NCI-H1436 (cell line): ENCODE measurements at places on chromosomes 1 and 21.

GRCh38 chr1:53107570-53108322, 34.7 kb downstream of the SLC1A7 start:
- no peak for DNase-seq

DNA sequence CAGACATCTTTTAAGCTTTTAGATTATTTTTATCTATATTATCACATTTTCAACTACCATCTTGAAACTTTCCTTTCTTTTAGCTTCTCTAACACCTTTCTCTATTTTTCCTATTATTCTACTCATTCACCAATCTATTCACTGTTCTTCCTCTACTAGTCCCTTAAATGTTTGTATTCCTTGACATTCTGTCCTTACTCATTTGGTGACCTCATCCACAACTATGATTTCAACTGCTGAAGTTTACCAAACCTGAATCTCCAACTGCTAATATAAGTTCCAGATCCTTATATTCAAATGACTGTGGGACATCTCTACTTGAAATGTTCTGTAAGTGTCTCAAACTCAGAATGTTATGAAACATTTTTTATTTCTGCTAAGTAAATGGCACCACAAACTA, 49.2 kb downstream of the TUT4 start:
- no peak for DNase-seq

DNA sequence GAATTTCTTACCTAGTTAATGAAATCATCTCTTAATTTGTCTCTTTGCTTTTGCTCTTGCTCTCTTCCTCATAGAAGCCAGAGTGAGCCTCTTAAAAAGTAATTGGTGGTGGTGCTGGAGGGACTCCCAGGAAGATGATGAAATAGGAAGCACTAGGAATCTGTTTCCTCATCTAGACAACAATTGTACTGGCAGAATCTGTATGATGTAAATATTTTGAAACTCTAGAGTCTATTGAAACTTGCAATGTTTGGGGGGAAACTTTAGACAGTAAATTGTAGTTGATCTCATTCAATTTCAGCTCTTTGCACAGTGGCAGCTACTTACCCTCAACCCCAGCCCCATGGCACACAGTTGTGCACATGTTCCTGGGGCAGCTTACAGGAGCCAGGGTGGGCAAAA, 10.6 kb downstream of the RGSL1 start:
- DNase-seq: no peak

GRCh38 chr1:103509250-103509649, 16.2 kb upstream of the RNPC3 start:
- DNase-seq: no peak

- DNase-seq: no peak
Observed at GRCh38 chr1:65469889-65470340, 49.4 kb downstream of the LEPR start.

DNA sequence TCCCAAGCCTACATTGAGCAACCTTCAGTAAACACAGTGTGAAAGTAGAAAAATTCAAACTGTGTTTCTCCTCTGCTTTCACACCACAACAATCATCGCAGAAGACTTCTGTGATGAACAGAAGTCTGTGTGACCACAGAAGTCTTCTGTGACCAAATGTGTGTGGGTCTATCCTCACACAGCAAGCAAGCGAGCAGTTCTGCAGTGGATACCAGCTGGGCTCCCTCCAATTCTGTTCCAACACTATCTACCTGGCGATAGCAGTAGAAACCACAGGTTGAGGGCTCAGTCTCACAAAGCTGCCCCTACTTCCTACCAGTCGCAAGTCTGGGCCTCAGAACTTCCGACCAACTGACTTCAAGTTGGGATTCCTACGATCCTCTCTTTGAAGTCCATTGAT, 21.0 kb upstream of the RAP1A start:
- no peak for DNase-seq

DNA sequence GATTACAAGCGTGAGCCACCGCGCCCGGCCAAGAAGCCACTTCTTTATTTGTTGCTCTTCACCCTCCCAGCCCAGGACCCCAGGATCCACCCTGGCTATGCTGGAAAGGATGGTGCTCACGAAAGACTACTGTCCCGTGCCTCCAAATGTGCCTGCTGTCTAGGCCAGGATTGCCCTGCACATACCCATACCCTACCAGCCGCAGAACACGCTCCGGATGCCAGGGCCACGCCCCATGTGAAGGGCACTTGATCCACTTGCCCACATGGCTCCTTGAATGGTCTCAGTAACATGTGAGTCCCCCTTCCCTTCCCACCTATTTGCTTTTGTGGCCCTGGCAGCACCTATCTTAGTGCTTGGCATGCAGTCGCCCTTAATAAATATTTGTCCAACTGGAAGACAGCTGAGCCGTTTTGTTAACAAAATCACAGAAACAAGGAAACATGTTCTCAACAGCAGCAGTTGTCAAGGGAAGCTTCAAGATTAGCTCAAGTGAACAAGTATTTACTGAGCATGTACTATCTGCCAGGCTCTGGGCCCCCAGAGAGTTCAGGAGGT, 13.8 kb upstream of the UBXN10 start:
- no peak for DNase-seq

DNA sequence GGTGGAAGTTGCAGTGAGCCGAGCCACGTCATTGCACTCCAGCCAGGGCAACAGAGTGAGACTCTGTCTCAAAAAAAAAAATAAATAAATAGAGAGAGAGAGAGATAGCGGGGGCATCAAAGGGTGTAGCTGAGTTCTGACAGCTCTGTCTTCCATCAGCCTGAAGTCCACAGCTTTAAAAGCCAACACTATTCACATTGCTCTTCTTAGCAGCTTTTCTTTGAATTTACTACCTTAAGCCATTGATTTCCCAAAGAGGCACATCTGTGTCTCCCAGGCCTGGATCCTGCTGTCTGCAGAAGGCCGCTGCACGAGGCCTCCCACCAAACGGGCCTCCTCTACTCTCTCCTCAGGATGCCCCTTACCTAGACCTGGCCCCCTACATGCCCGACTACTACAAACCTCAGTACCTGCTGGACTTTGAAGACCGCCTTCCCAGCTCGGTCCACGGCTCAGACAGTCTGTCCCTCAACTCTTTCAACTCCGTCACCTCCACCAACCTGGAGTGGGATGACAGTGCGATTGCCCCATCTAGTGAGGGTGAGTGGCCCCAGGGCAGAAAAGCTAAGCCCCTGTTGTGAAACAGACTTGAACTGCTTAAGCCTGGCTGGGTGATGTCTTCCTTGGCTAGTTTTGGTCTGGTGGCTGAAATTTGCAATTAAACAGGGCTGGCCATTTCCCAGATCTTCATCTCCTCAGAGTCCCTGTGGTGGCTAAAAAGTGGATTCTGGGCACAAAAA, 16.5 kb upstream of the SLC25A34 start:
- no peak for DNase-seq

DNA sequence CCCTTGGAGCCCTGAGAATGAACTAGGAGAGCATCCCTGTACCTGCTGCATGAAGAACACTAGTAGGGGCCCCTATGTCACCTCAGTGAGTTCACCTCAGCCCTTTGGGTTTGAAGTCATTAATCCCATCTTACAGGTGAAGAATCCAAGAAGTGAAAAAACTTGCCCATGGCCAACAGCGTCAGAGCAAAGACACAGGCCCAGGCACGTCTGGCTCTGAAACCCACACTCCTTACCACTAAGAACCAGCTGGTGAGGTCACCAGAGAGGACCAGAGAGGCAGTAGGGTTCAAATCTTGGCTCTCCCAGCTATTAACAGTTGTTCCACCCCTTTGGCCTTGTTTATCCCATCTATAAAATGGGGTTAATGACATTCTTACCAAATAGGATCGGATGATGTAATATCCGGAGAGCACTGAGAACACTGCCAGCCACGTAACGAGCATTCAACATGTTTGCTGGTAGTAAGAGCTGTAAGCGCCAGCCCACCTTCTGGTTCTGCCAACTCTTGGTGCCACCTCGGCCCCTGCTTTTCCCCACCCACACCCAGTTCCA, 8.8 kb downstream of the MATN1 start:
- DNase-seq: no peak

- no peak for DNase-seq
Observed at GRCh38 chr1:229631148-229631547, 5.1 kb downstream of the URB2 start.

GRCh38 chr1:35854989-35855700, 27.9 kb upstream of the AGO1 start:
- DNase-seq: no peak

DNA sequence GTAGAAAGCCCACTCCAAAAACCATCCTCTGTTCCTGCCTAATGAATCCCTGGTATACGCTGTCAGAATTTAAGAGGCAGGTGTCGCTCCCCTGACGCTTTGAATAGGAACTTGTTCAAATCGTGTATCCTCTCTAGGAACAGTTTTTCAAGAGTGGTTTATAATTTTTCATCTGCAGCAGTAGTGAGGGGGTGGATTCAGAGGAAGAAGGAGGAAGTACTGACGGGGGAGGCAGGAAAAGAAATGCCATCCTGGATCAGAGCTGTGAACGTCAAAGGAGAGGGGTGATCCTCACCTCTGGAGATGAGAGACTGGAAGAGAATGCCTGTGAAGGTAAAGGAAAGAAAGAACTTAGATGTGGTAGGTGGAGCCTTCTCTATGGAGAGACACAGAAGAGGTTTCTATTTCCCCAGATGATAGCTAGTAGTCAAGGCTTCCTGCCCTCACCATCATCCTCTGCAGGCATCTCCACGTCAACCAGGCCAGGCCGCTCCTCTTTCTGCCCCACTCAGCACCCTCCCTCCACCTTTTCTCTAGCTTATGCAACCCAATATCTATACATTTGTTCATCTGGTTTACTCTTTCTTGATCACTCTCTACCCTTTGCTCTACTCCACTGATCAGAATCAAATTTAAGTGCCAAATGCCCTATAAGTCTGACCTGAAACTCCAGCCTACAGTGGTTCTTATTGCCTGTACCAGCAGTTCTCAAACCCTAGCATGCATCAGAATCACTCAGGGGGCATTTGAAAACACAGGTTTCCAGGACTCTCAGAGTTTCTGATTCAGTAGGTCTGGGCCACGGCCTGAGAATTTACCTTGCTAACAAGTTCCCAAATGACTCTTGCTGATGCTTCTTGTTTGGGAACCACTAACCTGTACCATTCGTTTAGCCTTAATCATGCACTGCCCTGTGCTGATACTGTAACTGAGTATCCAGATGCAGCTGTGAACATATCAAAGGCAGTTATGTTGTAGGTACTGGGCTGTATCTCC, 13.1 kb upstream of the BCL9 start:
- no peak for DNase-seq

DNA sequence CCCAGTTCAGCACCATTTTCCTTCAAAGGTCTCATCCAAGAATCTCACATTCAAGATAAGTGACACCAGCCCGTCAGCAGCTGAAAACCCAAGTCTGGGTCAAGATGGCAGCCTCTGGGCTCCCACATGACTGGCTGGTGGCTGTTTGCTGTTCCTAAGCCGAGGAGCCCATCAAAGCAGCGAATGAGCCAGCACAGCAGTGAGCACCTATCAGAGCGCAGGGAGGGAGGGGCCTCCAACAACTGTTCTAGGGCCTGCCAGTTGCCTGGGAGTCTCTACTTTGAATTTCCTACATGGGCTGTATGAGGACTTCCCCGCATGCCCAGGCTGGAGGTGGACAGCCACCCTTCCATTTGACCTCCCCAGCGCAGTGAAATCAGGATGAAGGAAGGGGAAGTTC, 102.7 kb downstream of the ADARB1 start:
- DNase-seq: no peak

DNA sequence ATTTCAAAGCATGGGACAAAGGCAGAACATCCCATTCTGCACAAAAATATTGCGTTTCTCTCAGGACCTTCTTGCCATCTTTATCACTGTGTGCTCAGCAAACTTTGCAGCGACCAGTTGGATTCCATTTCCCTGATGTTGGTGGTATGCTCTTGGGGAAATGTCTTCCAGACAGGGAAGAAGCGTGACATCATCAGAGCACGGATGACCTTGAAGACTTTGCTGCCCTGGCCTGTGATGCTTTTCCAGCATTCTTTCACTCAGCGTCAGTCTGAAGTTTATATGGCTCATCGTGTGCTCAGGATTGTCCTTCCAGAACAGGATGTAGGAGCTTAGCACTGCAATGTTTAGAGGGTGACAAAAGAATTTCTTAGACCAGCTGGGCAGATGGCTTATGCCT, 131.4 kb upstream of the F3 start:
- DNase-seq: no peak

DNA sequence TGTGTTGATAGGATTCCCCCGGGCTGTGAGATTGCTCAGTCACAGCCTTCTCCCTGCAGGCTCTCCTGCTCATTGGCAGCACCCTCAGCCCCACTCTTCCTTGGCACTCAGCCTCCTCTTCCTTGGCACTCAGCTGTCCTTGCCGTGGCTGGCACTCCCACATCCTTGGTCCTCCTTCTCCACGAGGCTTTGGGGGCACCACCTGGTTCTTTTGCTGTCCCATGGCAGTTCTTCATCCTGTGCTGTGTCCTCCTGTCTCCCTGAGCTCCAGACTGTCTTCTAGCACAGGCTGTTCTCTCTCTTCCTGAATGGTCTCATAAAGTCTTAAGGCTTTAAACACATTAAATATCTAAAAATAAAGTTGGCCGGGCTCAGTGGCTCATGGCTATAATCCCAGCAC, 27.0 kb downstream of the PKNOX1 start:
- no peak for DNase-seq

- DNase-seq: no peak
Observed at GRCh38 chr1:232074265-232074664, 447.7 kb downstream of the DISC1 start.

- DNase-seq: no peak
Observed at GRCh38 chr1:7040969-7041695, 255.9 kb downstream of the CAMTA1 start.

DNA sequence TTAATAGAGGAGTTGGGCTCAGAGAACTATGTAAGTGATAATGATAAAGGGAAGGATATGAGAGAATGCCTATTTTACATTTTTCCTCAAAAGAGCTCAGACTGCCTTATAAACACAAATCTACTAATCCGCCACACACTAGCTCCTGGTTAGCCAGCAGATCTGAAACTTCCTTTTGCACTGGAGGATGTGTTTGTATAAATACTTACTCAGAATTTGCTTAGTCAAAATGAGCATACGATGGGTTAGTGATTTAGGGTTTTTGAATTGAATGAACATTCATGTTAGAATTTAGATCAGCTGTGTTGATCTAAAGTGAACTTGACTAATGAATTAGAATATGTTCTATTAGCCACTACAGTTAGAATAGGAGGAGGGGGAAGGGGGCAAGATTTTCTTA, 9.1 kb upstream of the IER5 start:
- DNase-seq: no peak

DNA sequence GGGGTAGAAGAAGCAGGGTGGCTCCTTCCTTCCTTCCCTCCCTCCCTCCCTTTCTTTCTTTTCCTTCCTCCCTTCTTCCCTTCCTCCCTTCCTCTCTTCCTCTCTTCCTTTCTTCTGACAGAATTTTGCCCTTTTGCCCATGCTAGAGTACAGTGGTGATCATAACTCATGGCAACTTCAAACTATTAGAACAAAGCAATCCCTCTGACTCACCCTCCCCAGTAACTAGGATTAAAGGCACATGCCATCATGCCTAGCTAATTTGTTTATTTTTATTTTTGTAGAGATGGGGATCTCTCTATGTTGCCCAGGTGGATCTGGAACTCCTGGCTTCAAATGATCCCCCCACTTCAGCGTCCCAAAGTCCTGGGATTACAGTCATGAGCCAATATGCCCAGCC, 10.0 kb upstream of the RPE65 start:
- DNase-seq: no peak

GRCh38 chr1:228276174-228276831, 68.5 kb downstream of the OBSCN start:
- DNase-seq: no peak
